ENCODE measurements at places on chromosomes 11 and 22. TPM values are rescaled to one million over a fixed set of nuclear protein-coding genes. Genes with fewer than 3 reads are reported as not detected.

Gene MUC6
- total RNA-seq: not detected

Gene AIFM3
- 1.4 TPM for total RNA-seq

Gene RAG1
- 0.58 TPM for total RNA-seq

- no peaks in the 10 kb centered on the region for H3K36me3 ChIP-seq
- H3K4me3 ChIP-seq: no peak overlapping the region
- peaks cover 7% of the 10 kb centered on the region for H3K27me3 ChIP-seq
- DNase-seq: no peak
- no peak overlapping the region for H3K27ac ChIP-seq
Observed at GRCh38 chr22:44664149-44664548, 37.9 kb upstream of the PRR5 start.

GRCh38 chr11:76035020-76035419 lies 171.3 kb downstream of the WNT11 start:
- no peak overlapping the region for H3K4me3 ChIP-seq
- no peaks in the 10 kb centered on the region for H3K4me1 ChIP-seq
- no peak for DNase-seq
- no peaks in the 10 kb centered on the region for H3K36me3 ChIP-seq
- H3K27me3 ChIP-seq: no peaks in the 10 kb centered on the region

- DNase-seq: no peak
- no peaks in the 10 kb centered on the region for H3K4me1 ChIP-seq
- no peak overlapping the region for H3K27ac ChIP-seq
- H3K4me3 ChIP-seq: no peak overlapping the region
- no peaks in the 10 kb centered on the region for H3K27me3 ChIP-seq
Observed at GRCh38 chr22:40509401-40510134, 127.0 kb downstream of the MRTFA start.

DNA sequence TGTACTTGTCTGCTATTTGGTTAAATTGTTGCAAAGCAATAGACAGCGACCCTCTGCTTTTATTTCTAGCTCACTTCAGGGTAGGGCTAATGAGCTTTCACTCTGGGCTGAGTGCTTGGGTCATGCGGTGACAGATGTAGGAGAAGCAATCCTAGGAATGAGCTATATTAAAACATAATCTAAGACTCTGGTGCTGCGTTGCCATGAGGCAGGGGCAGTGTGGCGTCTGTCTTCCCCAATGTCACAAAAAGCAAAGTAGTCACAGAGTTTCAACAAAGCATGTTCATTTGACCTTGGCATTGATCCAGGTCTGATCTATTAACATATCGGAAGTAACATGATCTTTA lies 55.5 kb upstream of the GRAMD1B start:
- H3K36me3 ChIP-seq: no peaks in the 10 kb centered on the region
- no peak overlapping the region for H3K4me3 ChIP-seq
- no peaks in the 10 kb centered on the region for H3K27me3 ChIP-seq
- H3K4me1 ChIP-seq: peaks cover 2% of the 10 kb centered on the region
- no peak for DNase-seq
